ENCODE measurements at places on chromosomes 7 and 10.

DNA sequence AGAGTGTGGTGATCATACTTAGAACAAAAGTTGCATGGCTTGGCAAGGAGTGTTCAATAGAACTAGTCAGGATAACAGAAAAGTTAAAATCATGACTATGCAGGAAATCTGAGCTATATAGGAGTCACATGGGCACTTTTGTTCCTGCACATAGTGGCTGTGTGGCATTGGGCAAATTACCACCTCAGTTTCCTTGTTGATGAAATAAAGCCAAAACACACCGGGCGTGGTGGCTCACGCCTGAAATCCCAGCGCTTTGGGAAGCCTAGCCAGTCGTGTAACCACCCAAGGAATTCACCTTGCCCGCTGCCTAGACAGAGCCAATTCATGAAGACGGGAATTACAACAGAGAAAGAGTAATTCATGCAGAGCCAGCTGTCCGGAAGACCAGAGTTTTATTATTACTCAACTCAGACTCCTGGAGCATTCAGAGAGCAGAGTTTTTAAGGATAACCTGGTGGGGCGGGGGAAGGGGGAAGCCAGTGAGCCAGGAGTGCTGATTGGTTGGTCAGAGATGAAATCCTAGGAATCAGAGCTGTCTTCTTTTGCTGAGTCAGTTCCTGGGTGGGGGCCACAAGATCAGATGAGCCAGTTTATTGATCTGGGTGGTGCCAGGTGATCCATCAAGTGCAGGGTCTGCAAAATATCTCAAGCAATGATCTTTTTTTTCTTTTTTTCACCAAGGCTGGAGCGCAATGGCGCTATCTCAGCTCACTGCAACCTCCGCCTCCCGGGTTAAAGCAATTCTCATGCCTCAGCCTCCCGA is 6.4 kb upstream of the MKRN1 start:
- DNase-seq: no peak

- no peak for DNase-seq
Observed at GRCh38 chr7:150367677-150368095, 936 bp upstream of the REPIN1 start.

- peak; percentile 77 for DNase-seq
Observed at GRCh38 chr10:132223156-132223590, 36.4 kb downstream of the DPYSL4 start.

- DNase-seq: no peak
Observed at GRCh38 chr7:140017034-140017433, 45.7 kb downstream of the PARP12 start.

DNA sequence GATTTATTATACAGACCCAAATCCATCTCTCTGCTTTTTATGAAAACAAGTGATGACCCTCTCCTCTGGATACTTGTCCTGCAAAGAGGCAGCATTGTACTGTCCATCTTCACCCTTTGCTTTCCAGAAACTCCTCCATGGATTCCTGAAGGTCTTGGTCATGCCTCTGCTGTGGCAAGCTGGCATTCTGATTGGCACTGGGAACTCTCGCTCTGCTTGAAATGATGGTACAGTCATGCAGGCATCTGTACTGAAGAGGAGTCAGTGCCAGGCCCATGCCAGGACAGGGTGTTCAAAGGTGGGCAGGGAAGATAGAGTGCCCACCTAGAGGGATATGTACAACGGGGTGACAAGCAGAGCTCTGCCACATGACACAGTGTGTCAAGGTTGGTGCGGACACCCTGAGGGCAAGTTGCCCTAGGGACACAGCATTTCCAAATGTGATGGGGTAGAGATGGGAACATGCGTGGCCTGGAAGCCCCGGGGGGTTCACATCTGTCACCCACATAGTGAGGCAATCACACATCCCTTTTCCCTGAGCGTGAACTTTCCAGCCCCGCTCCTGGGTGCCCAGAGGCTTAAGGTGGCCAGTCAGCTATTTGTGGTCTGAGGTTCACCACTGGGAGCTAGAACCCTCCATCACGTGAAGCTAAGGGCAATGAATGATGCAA is 235.7 kb upstream of the TCERG1L start:
- no peak for DNase-seq

GRCh38 chr10:125444790-125445189 is 238.2 kb downstream of the TEX36 start:
- no peak for DNase-seq

DNA sequence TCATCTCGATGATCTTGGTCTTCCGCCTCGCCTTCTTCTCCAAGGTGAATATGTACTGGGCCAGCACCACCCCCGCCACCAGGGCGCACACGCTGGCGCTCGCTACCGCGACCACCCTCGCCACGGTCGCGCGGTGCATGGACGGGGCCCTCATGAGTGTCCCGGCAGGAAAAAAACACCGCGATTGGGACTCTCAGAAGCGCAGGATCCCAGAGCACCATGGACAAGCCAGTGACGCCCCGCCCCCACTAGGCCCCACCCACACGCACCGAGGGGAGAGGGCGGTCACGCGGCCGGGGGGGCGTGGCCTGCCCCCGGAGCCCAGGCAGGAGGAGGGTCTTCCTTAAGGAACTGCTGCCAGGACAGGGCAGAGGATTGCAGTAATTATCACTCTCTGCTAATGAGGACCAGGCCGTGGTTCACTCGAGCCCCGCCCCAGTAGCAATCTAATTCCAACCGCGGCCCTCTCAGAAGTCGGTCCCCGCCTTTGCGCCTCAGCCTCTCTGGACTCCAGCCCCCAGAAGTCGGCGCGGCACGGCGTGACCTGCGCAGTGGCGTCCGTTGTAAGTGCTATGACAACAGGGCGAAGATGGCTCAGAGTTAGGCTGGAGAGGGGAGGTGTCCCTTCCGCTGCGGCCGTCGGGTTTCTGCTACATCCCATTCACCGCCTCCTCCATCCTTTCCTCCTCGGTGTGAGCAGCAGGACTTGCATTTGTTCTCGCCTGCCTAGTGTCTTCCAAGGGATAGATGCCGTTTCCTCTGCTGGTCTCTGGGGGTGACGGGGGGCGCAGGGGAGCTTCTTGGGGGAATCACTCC is at the start of gene BBS9:
Gene BBS9, plus strand, starts transcription at position 575 of the 816 bp plus-strand sequence. CDS start 16,689 bp downstream, outside the sequence.
- DNase-seq: peak; percentile 71

DNA sequence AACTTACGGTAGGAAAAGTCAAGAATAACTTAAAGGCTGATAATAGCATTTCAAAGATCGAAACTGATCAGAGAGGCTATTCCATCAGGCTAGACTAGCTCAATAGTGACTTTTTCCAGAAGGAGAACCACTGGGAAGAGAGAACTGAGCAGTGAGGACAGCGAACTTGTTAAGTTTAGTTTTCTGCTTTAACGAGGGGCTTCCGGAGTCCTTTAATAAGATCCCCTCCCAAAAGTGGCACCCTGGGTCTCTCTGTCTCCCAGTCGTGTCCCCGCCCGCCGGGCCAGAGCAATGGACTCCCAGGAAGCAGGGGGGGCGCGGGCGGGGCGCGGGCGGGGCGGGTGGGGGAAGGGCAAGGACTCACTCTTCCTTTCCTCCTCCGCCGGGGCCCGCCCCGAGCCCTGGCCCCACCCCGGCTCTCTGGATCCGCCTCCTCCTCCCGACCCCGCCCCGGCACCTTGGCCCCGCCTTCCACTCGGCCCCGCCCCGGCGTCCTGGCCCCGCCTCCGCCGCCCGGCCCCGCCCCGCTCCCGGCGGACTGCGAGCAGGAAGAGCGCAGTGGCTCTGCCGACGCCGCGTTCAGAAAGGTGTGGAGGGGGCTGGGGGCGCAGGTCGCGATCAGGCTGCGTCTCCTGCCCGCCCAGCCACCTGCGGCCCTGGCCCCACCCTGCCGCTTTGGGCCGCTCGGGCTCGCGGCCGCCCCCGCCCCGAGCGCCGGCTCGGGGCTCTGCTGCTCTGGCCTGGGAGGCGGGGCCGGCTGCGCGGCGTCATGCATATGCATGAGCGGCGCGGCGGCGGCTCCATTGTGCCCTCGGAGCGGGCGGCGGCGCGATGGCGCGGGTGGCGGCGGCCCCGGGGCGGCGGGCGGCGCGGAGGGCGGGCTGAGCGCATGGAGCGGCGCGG is at the start of gene ZMIZ2:
Gene ZMIZ2, plus strand, starts transcription at position 803 of the 903 bp plus-strand sequence. CDS start 7,403 bp downstream, outside the sequence.
- peak; percentile 82 for DNase-seq
